Stimulated activated CD4-positive, alpha-beta T cell treated with anti-CD3 and anti-CD28 coated beads, Interleukin-4, amount 100 ng/mL, for 4 hours (primary cell): ENCODE measurements at places on chromosomes 1 and 21.

- DNase-seq = no peak
Observed at GRCh38 chr1:33455539-33456501, 16.6 kb upstream of the ZSCAN20 start.

DNA sequence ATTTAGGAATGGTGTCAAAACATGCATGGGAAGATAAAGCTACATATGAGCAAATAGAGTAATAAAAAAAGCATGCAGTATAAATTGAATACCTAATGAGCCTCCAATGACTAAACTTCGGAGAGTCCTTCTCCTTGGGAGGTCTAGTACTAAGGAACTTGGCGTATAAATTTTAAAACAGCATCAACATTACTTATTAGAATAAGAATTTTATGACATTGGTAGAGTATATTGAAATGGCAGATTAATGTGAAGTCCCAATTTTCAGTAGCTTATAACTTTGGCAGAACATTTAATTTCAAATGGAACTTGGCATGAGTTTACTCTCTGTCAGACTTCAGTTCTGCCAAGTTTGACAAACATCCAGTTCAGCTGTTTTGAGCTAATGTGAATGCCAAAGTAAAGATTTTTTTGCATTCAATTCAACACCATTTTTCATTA, 104.7 kb upstream of the RGS18 start:
- no peak for DNase-seq

- DNase-seq = no peak
Observed at GRCh38 chr1:88538222-88538899, 145.7 kb upstream of the PKN2 start.

- DNase-seq = no peak
Observed at GRCh38 chr21:21997390-21998333, 999.5 kb downstream of the NCAM2 start.

- no peak for DNase-seq
Observed at GRCh38 chr21:42357307-42357706, 6.5 kb upstream of the TFF2 start.

DNA sequence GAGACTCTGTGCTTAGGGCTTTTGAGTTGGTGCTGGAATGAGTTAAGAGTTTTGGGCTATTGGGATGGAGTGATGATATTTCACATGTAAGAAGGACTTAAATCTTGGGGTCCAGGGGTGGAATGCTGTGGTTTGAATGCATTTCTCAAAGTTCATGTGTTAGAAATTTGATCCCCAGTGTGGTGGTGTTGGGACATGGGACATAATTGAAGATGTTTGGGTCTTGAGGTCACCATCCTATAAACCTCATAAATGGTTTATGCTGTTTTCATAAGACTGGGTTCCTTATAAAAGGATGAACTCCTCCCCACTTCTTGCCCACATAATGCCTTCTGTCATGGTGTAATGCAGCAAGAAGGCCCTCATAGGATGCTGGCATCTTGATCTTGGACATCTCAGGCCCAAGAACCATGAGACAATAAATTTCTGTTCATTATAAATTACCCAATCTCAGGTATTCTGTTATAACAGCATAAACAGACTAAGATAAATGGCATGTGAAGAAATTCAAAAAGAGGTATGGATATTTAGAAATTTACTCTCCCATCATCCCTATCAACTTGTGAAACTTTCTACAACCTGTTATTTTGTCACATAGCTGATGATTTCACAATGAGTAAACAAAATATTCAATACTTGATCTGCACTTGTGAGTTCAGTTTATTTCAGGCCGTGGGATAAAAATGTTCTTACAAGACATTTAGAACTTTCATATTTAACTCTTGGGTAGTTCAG, 48.0 kb upstream of the NEK7 start:
- DNase-seq = no peak

- no peak for DNase-seq
Observed at GRCh38 chr1:166814611-166815010, 24.7 kb upstream of the POGK start.
